GM12864 (cell line): ENCODE measurements at places on chromosomes 5 and 9.

- DNase-seq, result no peak
These were observed 30.0 kb upstream of the GLRX start for GRCh38 chr5:95852567-95852966.

DNA sequence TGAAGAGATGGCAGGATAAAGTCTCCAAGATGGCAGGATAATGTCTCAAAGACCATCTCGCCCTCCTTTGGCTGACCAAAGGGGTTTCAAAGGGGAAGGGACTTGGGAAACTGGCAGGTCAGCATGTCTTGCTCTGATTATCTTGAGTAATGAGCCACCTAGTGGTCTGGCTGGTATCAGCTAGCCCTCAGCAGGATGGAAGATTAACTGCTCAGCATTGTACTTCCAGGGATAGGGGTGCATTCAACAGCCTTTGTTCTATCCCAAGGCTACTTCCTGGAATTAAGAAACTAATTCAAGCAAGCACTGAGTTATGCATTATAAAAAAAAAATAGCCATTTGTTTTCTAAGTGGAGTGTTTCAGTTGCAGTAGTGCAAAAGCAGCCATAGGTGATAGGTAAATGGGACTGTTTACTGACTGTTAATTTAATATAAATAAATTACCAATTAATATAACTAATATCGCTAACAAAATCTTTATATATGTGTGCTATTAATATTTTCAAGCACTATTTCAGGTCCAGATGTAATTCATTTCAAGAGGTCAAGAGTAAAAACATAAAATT, 555.5 kb downstream of the CDH9 start:
- no peak for DNase-seq

DNA sequence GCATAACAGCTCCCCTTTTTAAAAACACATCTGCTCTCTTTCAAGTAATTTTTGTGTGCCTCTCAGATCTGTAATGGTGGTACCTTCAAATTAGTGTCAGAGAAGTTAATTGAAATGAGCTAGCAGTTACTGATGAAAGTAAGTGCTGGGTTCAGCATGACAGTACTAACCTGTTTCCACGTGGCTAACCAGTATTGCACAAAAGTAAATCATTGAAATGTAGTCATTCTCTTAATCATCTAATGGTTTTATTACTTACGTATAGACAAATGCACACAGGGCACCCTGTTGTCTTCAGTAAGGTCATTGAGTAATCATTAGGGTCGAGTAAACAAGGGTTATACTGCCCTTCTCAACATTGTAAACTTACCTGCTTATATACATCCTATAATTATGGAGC, 157.8 kb upstream of the PRR16 start:
- no peak for DNase-seq

DNA sequence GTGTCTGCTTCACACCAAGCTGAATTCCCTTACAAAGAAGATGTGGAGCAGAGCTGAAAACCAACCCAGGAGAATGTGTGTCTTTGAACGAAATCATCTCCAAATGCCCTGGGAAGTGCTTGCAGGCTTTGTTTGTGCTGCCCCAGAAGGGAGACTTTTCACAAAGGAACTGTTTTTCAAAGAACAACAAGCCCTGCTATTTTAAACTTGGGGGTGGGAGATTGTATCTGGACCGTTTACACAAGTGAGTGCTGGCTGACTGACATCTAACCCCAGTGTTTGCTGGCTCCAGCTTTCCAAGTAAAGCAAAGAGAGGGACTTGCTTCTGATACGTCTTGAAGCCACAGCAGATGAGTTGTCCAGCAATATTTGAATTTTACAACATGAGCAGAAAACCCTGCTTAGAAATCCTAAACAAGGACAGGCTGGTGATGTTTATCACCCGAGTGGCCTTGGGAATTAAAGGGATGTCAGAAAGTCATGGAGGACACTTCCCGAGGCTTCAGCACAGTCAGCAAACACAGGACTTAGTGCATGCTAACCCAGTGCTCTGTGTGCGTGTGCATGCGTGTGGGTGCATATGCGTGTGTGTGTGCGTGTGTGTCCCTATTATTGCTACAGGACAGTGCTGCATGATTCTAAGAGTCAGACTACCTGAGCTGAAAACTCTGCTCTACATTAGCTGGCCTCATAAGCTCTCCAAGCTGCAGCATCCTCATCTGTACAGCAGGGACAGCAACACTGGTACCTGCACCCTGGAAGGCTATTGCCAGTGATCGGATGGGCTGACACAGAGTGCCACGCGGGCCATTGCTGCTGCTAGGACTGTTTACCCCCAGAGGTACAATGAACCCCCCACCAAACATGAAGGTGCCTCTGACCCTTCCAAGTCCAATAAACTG, 1.4 kb downstream of the ADAMTS12 start:
- DNase-seq, result no peak

- DNase-seq, result no peak
These were observed 134.9 kb downstream of the SLIT3 start for GRCh38 chr5:169166078-169166477.

GRCh38 chr5:125372694-125373631, 626.5 kb upstream of the ZNF608 start:
- DNase-seq, result no peak

DNA sequence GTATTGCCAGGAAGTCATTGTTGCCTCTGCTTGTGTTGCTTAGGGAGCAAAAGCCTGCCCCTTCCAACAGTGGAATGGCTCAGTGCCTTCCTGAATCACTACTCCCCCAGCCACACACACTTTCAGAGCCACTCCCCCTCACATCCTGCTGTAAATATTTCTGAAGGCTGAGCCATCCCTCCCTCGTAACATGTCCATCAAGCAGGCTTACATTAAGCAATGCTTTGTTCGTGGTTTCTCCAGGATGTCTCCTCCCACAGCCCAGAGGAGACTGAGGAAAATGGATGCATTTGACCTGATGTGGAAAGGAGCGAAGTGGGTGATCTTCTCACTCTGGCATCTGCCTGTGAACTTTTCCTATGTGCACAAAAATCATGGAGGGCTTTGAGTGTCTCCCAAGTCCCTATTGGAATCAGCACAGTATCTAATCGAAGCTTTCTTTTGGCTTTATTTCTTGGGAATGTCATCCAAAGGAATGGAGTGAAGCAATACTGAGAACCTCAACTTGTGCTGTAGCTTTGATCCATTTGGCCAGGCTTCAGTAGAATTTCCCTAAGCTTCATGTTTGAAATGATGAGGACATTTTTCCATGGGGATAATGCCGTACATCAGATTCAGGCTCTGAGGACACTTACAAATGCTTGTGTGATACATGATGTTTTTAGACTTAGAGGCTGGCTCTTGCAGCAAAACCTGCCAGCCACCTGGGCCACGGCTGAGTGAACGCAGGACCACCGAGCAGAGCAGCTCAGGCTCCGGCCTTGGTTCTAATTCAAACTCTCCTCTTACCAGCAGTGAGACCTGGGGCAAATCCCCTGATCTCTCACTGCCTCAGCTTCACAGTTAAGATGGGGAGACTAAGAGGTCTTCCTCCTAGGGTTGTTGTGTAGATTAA, 389.1 kb downstream of the ENC1 start:
- DNase-seq, result no peak

- DNase-seq, result no peak
These were observed 4.2 kb downstream of the ARID3C start for GRCh38 chr9:34624475-34625185.

- peak; percentile 67 for DNase-seq
These were observed 34.7 kb downstream of the SHOC1 start for GRCh38 chr9:111759762-111760639.

GRCh38 chr5:103021314-103021713, 98.6 kb downstream of the GIN1 start:
- no peak for DNase-seq

DNA sequence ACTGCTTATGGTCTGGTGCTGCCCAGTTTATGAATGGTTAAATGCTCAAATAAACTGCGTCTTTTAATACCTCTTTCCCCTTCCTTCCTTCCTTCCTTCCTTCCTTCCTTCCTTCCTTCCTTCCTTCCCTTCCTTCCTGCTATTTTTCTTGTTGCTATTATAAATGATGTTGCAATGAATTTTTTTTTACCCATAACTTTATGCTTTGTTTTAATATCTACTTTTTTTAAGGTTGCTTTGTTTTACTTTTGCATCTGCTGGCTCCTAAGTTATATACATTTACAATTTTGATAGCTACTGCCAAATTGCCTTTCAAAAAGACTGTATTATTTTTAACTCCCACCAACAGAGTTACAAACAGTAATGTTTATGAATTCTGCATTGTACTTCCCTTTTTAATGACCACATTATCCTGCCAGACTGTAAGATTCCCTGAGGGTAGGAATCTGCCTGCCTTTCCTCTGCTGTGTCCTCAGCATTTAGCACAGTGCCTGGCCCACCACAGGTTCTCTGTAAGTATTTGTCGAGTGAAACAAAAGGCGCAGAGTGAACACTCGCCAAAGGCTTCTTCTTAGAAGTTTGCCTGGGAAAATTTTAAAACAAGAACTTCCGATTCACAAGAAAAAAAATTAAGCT, 36.9 kb downstream of the KIF4B start:
- DNase-seq, result no peak

GRCh38 chr9:109586993-109587392, 88.9 kb upstream of the PTPN3 start:
- DNase-seq, result no peak

DNA sequence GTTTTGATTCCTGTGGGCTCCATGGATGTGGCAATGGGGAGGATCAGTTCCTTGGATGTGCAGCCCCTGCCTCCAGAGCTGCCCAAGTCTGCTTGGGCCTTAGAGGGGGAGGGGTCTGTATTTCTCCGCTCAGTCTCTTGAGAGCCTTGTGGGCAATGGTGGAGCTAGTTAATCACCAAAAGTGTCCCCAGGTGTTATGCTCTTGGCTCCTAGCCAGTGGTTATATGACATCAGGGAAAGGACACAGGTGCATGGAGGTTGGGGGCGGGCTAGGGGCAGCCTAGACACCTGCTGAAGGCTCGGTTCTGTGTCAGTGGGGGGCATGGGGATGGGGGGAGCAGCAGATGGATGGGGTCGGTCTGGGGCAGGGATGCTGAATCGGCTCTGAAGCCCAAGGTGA, 12.4 kb upstream of the ARAP3 start:
- no peak for DNase-seq

DNA sequence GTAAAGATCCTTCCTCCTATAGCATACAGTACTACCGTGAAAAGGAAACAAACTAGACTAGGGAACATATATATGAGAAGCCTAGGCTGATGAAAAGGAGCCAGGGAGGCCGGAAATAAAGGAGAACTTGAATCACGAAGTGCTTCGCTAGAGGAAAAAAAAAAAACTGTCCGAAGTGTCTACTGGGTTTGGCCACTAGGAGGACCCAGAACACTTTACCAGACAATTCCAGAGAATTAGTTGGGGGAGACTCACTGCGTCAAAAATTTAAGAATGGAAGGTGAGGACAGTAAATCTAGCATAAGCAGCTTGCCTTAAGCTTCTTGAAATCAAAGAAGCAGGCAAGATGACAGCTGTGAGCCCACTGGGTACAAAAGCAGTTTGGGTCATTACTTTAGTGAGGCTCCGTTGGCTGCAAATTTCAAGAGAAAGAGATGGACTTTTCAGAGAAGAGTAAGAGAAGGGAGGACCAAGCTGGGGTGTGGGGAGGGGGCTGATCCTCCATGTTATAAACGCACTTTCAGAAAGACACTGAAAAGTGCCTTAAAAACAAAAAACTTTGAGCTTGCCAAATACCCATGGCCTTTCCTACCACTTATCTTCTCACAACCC, 47.4 kb downstream of the P4HA2 start:
- no peak for DNase-seq

GRCh38 chr9:105148328-105149006, 96.0 kb upstream of the SLC44A1 start:
- no peak for DNase-seq

DNA sequence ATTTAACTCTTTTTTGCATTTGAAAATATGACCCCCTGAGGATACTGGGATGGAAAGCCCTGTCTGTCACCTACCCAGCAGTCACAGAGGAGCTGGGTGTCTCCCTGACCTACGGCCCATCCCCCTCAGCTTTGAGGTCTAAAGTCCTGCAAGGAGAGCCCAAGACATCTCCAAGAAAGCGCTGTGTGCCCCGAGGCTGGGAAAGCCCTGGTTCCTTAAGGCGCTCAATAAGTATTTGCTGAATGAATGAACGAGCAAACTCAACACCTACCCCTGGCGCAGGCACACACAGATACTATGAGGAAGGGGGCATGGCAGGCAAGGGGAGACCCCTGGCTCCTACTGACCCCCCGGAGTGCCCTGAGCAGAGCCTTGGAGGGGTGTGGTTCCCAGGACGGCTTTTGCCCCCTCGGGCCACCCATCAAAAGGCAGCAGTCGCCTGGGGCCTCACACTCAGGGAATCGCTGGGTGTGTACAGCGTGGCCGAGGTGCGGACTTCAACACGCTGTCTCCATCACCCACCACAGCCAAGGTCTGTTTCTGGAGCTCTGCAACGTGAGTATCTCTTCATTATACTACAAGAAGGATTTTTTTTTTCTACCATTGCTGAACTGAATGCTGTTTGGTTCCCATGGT, 211.6 kb downstream of the ERCC6L2 start:
- no peak for DNase-seq

DNA sequence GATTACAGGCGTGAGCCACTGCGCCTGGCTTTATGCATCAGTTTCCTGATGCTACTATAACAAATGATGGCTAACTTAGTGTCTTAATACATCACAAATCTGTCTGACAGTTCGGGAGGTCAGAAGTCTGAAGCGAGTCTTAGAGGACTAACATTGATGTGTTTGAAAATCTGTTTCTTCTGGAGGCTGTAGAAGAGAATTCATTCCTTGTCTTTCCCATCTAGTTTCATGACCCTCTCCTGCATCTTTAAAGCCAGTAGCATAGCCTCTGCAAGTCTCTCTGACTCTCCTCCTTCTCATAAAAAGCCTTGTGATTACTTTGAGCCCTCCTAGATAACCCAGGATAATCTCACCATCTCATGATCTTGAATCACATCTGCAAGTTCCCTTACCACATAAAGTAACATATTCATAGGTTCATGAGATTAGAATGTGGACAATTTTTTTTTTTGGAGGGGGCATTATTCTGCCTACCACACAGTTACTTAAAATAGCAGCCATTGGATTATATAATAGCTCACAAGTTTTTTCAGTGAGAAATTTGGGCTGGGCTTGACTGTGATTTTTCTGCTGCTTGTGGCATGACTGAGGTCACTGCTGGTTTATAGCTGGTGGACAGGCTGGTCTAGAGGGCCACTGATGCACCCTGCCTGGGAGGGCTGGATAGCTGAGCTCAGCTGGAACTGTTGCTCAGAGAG, 134.8 kb downstream of the FBXL7 start:
- DNase-seq, result no peak

GRCh38 chr9:3479514-3480352, 46.1 kb downstream of the RFX3 start:
- DNase-seq, result peak; percentile 72

GRCh38 chr5:131081913-131082488, 83.1 kb downstream of the HINT1 start:
- no peak for DNase-seq

DNA sequence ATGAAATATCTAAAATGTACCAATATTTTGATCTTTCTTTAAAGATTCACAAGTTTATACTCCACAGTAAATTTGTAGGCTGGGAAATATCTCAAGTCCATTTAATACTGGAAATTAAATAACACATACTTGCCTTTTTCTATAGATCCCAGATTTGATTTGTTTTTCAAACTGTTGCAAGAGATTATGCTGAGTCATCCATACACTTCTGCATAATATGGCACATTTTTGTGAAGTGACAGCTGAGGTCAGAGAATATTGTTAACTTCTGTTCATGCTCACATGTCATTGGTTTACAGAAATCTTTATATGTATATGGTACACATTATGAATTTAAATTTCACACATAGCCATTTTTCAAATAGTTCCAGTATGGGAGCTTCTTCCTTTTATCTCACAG, 1066.3 kb upstream of the NUDT12 start:
- no peak for DNase-seq
